ENCODE measurements at places on chromosomes 6 and 20.

- DNase-seq: no peak
Observed at GRCh38 chr6:33960345-33961313, 156.8 kb upstream of the MLN start.

DNA sequence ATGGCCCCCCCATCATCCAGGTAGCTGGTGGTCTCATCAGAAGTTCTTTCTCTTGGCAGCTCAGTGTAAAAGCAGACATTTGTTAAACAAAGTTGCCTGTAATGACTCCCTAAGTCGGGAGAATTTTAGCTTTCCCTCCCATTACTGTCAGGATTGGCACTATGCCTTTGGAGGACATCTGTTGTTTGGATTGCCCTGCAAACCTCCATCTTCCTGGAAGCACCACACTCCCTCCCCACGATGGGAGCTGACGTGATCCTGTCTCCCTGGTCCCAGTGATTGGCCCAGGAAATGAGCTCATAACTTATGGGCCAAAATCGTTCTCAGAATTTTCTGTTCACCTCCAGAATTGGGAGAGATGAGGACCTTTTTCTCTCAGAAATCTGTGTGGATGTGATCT is 42.6 kb upstream of the CNR1 start:
- no peak for DNase-seq

- peak; percentile 62 for DNase-seq
Observed at GRCh38 chr20:667351-668034, 8.1 kb downstream of the SCRT2 start.

GRCh38 chr20:37560629-37561028 is 33.0 kb upstream of the BLCAP start:
- DNase-seq: no peak

DNA sequence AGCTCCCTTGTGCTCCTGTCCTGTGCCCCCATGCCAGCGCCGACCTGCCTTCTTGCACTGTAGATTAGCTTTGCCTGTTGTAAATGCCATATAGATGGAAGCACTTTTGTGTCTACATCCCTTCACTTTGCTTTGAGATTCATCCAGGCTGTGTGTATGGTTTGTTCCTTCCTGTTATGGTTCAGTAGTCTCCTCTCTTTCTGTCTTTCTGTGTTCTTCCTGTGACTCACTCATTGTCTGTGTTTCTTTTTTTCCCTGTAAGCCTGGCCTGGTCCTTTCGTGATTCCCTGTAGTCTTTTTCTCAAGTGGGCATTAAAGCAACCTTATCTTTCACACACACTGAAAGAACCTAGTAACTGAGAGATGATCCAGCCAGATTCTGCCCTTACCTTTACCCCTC is 66.6 kb downstream of the JARID2 start:
- DNase-seq: no peak

GRCh38 chr6:106536851-106537250 is 92.4 kb downstream of the RTN4IP1 start:
- no peak for DNase-seq

DNA sequence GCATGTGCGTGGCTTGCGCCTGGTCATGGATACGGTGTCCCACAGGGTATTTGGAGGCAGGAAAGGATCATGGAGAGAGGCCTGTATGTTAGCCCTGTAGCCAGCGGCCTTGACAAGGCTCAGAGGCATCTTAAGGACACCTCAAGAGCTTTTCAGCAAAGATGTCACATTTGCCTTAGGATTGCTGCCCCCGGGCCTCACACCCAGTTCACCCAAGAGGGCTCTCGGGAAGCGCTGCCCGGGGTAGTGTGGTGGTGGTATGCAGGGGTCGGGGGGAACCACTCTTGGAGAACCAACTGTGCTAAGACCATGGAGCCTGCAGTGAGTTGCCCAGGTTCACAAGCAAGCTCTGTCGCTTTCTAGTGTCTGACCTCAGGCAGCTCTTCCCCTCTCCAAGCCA is 36.9 kb upstream of the VSTM2L start:
- no peak for DNase-seq

- no peak for DNase-seq
Observed at GRCh38 chr20:50227506-50227905, 36.9 kb downstream of the CEBPB start.

DNA sequence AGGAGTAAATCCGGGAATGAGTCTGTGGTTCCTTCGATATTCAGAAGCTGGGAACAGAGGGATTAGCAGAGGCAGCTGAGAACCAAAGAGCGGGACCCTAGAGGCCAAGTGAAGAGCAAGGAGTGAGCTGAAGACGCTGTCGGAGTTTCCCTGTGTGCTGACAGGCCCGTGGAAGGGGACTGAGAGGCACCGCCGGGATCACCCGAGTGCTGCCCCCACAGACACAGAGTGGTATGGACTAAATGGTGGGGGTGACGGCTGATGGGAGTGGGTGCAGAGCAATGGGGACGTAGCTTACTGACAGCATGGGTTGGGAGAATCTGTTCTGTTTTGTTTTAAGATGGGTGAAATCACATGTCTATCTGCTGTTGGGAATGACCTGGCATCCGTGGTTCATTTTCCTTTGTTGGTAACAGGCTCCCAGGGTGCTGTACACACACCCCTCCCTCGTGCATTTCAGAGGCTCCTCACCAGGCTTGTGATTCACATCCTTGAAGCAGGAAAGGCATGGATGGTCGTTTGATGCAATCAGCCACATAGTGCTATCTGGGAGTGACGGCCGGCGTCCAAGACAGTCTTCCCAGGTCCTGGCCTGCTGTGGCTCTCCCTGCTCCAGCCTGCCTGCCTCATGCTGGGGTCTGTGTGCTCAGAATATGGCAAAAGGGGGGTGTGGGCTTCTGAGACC is 97.4 kb downstream of the THBS2 start:
- no peak for DNase-seq

DNA sequence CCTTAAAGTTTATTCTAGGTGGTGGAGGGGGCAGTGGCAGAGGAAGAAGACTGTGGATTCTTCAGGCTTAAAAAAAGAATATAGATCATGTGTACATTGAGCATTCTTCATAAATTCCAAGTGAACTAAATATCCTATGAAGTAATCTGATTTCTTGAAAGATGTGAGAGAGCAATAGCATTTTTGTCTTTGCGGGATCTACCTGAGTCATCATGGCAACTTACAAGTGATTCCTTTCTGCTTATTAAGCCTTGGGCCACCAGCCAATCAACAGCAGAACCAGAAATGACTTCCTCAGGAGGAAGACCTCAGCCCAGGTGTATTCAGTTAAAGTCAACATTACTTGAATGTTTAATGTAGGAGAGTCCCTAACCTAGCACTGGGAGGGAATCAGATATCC is 756.9 kb downstream of the TFAP2A start:
- no peak for DNase-seq

DNA sequence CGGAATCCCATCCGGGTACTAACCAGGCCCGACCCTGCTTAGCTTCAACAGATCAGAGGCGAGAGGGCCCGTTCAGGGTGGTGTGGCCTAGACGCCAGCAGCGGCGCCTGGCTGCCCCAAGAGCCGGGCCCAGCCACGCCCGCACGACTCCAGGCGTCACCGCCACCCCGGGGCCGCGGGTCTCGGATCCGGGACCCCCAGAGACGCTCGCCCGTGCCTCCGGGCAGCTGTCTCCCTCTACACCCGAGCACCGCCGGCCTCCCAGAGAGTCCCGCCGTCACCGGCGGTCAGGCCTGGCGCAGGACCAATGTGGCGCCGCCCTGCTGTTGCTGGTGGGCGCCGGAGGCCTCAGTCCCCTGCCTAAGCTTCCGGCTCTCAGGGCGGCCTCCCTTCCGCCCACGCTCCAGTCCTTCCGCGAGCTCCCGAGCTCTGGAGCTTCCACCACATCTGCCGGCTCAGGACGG is 441.2 kb upstream of the DEFB115 start:
- no peak for DNase-seq

DNA sequence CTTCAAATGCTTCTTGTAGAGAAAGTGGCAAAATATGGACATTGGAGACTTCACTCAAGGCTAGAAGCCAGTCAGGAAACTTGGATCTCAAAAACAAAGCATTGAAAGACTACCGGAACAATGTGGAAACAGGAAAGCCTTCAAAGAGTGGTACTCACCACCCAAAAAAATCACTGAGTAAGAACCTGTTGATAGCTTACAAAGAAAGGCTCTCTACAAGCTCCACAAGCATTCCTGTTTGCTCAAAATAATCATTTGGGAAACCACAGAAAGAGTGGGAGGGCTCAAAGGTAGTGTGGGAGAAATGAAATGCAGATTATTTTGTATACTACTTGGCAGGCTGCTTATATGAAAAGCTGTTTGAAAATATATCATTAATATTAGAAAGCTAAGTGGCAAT is 9.5 kb upstream of the DST start:
- no peak for DNase-seq

Measured in stimulated activated CD4-positive, alpha-beta T cell treated with anti-CD3 and anti-CD28 coated beads, Interleukin-12 subunit alpha, Interleukin-12 subunit beta, amount 100 ng/mL, for 4 hours (primary cell).